ENCODE measurements at places on chromosomes 12 and 14.

- DNase-seq: no peak
These were observed 17.5 kb downstream of the YBX3 start for GRCh38 chr12:10705655-10706054.

GRCh38 chr12:52278575-52279421 is 4.4 kb downstream of the KRT86 start:
- peak; percentile 42 for DNase-seq

DNA sequence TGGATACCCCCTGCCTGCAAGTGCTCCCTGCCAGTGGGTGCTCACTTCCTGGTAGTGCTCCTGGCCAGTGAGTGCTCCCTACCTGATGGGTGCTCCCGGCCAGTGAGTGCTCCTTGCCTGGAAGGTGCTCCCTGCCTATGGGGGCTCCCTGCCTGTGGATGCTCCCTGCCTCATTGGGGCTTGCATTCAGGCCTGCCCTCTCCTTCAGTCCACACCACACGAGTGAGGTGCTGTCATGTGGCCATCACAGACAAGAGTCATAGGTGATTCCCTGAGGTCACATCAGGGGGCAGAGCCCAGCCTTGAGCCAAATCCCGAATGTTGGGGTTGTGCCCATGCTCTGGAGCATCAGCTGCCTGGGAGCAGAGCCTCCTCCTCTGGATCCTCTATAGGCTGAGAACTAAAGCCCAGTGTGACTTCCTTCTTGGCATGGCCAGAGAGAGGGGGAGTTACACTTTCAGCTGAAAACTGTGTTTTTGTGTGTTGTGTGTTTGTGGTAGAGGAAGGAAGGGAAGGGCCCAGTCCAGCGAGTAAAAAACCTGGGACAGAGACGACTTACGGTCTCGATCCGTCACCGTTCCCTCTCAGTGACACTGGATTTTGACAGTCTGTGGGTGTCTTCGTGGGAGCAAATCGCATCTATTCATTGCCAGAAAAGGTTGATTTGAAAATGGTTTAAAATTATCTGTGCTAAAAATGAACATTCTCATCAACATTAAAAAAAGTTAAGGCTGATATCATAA is 136.0 kb downstream of the ADGRD1 start:
- no peak for DNase-seq

GRCh38 chr14:36361210-36361853 is 40.9 kb upstream of the MBIP start:
- DNase-seq: no peak

DNA sequence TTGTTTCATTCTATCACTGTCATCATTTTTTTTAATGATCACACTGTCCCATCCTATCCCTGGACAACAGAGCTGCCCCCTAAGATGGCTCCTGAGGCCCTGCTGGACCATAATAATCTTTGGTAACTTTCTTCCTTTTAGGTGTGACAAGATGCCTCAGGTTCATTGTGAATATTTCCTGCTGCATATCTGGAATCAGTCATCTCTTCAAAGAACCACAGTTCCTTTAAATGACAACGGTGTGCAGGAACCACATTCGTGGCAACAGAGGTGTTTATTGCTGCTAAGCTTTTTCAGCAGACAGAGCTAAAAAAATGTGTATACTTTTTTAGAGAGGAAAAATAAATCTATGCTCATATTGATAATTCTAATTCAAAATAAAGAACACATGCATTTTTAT is 312.9 kb downstream of the MED13L start:
- DNase-seq: no peak

DNA sequence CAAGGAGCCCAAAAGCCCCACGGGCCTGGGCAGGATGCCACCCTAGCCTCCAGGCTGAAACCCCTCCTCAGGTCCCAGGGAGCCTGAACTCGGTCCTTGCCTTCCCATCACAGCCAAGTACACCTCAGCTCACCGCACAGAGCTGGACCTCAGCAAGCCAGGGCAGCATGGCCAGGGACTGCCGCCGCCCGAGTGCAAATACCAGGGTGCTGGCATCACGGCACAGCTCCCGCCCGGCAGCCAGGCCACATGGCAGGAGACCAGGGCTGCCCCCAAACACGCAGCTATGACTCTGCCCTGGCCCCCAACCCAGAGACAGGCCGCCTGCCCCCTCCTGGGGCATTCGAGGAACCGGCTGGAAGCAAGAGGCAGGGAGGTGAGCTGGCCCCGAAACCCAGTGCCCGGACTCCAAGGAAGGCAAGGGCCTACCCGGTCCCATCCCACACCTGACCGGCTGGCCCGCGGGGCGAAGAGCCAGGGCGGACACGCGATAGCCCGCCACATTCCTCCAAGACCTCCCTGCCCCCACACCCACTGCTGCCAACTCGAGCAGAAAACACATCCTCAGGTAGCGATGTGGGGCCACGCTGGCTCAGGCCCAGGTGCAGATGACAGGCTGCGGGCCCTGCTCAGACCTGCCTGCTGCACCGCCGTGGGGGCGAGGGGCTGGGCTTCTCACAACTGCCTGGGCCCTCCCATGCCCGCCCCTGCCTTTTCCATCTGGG is 2.7 kb downstream of the JAG2 start:
- DNase-seq: no peak

- no peak for DNase-seq
These were observed 10.9 kb upstream of the PIK3C2G start for GRCh38 chr12:18250313-18250916.
